ENCODE measurements at places on chromosomes 2 and 18. TPM values are rescaled to one million over a fixed set of nuclear protein-coding genes. Genes with fewer than 3 reads are reported as not detected.

The TUBA3E gene
- total RNA-seq = not detected

The DSG1 gene
- total RNA-seq = not detected

The UGT1A8 gene
- total RNA-seq = not detected

The CYBRD1 gene
- total RNA-seq = 0.34 TPM

The XDH gene
- not detected for total RNA-seq

The POTEC gene
- total RNA-seq = not detected

The PTPRN gene
- total RNA-seq = not detected

The NOSTRIN gene
- total RNA-seq = not detected

The MCFD2 gene
- 191 TPM for total RNA-seq

The AOX1 gene
- total RNA-seq = 18.0 TPM

All from HepG2 (cell line).